ENCODE measurements at places on chromosomes 11 and 22. TPM values are rescaled to one million over a fixed set of nuclear protein-coding genes. Genes with fewer than 3 reads are reported as not detected.

Gene SORL1
- polyA plus RNA-seq: 37.4 TPM

Gene RNF141
- polyA plus RNA-seq: 44.6 TPM

DNA sequence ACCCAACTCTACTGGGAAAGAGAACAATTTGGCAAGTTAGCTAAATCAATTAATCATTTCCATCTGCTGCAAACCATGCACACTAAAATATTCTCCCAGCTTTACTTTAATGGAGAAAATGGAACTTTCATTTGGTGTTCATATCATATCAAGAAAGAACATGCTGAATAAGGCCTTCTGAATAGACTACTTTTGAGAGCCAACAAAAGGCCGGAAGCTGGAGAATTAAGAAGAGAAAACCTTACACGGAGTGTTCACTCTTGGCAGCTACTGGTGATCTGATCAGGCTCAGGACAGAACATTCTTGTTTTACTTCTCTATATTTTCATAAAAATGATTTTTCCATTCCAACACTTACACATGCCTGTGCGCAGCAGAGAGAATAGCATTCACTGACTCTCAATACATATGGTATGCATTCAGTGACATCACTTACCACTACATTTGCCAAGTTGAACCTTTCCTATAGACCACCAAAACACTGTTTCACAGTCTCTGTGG, 165.3 kb downstream of the TTC28 start:
- DNase-seq: no peak

- no peak for DNase-seq
Observed at GRCh38 chr11:128394431-128395089, 192.8 kb downstream of the ETS1 start.

DNA sequence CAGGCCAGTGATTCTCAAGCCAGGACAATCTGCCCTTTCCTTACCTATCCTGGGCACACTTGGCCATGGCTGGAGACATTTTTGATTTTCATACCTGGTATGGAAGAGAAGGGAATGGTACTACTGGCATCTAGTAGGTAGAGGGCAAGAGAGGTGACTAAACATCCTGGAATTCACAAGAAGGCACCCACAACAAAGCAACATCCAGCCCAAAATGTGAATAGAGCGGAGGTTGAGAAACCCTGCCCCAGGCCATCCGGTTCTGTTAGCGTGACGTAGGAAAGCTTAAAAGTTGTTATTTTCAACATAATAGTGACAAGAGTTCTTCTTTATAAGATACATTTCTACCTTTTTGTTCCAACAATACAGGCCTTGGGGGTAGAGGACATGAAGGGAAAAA, 114.9 kb upstream of the ALX4 start:
- DNase-seq: no peak

Gene TMA7B
- 0.13 TPM for polyA plus RNA-seq

DNA sequence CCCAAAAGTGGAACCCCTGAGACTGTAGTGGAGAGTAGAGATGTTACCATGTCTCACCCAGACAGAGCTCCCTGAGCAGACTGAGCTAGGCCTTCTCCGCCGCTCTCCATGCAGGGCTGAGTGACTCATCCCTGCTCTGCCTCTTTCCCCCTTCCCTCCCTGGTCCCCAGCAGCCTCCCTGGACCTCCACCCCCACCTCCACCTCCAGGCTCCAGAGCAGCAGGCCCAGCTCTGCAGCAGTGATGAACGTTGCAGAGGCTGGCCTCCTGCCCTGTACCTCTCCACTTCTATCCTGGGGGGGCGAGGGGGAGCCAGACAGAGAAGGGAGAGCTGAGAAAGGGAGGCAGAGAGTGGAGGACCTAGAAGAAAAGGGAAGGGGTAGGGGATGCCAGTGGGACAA, 19.3 kb upstream of the ARAP1 start:
- DNase-seq: no peak

DNA sequence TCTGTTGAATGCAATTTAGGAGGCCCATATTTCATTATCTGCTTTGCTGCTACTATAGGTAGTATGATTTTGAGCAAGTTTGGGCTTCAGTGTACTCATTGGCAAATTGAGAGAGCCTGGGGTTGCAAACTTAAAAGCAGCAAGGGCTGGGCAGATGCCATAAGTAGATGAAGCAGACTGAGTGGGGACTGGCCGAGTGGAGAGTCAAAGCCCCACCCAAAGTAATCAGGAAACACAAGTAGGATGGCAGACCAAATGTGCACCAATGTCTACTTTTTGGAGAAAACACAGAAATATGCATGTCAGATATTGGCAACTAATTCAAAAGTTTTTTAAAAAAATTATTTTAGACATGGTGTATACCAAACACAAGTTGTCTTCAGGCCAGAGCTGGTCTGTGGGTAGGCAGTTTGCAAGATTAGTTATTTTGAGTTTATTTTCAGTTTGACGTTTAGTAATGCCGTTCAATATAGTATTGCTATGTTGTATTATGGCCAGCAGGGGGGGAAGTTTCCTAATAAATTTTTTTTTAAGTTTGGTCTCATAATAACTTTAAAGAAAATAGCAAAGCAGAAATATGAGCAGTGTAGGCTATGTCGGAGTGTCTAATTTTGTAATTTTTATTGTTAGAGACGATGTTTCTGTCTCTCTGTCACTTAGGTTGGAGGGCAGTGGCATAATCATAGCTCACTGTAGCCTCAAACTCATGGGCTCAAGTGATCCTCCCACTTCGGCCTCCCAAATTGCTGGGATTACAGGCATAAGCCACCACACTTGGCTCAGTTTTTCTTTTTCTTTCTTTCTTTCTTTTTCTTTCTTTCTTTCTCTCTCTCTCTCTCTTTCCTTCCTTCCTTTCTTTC, 105.1 kb downstream of the HIPK3 start:
- DNase-seq: peak; percentile 48

DNA sequence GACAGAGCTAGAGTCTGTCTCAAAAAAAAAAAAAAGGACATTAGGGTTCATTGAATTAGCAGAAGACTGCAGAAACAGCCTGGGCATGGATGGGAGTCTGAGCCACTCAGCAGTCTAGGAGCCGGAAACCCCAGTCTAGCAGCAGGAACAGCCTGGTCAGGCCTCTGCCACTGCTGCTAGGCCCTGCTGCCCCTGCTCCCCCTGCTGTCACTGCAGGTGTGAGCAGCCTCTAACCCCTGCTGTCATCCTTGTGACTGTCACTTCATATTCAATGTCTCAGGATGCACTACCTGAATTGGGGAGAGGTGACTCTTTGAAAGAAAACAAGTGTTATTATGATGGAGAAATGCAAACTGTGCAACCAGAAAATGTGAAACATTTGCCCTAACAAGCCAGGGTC, 7.0 kb upstream of the DDX17 start:
- no peak for DNase-seq

DNA sequence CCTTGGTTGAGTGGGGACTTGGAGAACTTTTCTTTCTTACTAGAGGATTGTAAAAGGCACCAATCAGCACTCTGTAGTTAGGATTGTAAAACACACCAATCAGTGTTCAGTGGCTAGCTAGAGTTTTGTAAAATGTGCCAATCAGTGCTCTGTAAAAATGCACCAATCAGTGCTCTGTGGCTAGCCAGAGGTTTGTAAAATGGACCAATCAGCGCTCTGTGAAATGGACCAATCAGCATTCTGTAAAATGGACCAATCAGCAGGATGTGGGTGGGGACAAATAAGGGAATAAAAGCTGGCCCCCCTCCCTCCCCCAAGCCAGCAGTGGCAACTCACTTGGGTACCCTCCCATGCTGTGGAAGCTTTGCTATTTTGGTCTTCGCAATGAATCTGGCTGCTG, 5.5 kb upstream of the DRG1 start:
- DNase-seq: no peak

Gene RBFOX2
- 125 TPM for polyA plus RNA-seq

GRCh38 chr22:40070701-40071100, 75.9 kb downstream of the FAM83F start:
- no peak for DNase-seq

GRCh38 chr22:22687638-22688500, 43.5 kb downstream of the GGTLC2 start:
- DNase-seq: no peak

Gene SLC6A5
- polyA plus RNA-seq: 0.34 TPM

All from renal pelvis (tissue), 12 donors.